ENCODE measurements at places on chromosomes 16 and 17.
A peak's percentile ranks its signal among the peaks of the same experiment; 100 is the strongest.

DNA sequence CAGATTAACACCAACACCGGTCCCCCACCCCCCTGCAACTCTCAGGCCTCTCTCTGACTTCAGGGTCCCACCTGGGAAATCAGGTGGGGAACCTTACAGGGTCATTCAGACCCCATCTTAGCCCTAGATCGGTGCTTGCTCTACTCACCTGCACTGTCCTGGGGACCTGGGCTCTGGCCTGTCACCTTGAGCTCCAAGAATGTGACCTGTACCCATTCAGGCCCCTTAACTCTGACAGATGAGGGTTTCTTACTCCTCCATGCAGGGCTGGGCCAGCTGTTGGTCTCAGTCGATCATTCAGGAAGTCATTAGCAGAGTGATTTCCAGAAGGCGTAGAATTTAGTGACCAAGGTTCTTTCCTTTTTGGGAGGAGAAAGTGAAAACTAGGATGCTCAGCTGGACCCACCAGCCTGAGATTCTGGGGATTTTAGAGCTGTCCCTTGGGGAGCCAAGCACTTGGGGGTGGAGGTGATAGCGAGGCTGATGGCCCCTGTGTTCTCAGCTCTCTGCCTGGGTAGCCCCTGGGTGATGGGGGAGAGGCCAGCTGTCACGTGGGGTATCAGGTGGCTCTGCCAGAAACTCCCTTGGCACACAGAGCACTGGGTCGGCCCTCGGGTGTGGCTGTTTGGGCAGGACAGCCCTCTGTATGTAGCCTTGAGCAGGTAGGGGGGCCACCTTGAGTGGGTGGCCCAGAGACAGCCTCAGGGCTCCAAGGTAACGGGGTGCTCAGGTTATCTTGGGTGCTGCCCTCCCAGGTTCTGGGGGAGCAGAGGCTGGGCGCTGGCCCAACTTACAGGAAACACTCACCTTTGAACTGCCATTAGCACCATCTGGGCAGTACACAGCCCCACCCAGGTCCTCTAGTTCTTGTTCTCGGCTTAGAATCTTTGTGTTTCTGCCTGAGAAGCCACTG lies 724 bp downstream of the MVP start:
- no peak for DNase-seq

- DNase-seq = no peak
Observed at GRCh38 chr17:55722016-55722736, 488 bp downstream of the TMEM100 start.

DNA sequence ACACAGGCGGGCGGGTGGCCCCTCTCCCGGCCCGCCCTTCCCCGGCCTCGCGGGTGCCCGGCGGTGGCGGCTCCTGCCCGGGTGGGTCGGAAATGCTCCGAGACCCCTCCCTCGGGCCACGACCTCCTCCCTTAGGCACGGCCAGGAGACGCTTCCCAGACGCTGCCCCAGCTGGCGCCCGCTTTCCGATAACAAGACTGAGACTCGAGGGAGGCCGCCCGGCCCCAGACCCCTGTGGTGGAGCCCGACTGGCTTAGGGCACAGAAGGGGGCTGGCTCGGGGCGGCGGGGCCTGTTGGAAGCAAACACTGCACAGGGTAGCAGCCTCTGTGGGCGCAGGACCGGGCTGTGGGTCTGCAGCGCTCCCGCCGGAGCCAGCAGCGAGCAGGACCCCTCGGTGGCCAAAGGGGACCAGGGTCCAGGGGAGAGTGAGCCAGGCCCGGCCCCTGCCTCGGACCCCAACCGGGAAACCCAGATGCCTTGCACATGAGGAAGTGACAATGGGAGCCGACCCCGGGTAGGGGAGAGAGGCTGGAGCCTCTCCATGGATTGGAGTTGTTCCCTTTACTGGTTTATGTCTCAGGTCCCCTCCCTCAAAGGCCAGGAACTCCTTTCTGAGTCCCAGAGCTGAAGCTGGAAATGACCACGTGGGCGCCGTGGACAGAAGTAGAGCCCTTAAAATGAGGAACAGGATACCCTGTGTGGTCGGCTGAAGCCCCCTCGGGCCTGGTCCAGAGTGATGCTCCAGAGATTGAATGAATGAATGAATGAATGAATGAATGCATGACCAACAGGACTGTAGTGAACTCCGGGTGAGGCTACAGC lies 19.8 kb upstream of the ADCY7 start:
- no peak for DNase-seq

DNA sequence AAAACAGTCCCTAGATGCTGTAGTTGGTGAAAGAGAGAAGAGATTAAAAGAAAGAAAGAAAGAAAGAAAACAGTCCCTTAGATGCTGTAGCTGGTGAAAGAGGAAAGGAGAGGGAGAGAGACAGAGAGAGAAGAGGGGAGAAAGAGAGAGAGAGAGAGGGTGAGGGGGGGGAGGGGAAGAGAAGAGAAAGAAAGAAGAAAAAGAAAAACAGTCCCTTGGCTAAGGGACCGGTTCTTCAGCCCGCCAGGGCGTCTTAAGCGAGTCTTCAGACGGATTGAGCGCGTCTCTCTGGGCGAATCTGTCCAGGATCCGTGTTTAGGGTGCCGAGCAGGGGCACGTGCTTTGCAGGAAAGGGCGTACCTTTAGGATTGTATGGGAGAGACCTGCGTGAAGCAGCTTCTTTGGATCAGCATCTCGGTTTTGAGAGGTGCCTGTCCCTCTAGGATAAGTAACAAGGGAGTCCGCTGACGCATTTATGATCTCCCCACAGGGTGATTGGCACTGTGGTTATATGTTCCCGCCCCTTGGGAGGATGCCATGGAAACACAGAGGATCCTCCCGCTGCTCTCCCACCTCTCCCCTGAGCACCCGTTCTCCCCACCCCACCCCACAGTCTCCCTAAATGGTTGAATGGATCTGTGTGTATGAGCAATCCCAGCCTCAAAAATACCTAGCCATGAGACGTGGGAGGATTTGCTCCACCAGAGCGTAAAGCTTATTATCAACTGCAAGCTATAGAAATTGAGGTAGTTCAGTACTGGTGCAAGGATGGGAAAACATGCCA lies 16.7 kb downstream of the GNGT2 start:
- peak; percentile 43 for DNase-seq

DNA sequence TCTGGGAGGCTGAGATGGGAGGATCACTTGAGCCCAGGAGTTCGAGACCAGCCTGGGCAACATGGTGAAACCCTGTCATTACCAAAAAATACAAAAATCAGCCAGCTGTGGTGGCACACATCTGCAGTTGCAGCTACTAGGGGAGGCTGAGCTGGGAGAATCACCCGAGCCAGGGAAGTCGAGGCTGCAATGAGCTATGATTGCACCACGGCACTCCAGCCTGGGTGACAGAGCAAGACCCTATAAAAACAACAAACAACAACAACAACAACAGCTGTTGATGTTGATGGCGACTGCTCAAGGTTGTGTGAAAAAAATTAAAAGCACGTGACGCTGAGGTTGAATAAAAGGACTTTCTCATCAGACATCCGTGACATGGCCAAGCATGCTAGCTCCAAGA lies 40.8 kb upstream of the CIBAR2 start:
- no peak for DNase-seq

GRCh38 chr16:1820096-1820945 lies 6.3 kb downstream of the HAGH start:
- no peak for DNase-seq

- DNase-seq = no peak
Observed at GRCh38 chr16:69094501-69094900, 11.0 kb upstream of the HAS3 start.

DNA sequence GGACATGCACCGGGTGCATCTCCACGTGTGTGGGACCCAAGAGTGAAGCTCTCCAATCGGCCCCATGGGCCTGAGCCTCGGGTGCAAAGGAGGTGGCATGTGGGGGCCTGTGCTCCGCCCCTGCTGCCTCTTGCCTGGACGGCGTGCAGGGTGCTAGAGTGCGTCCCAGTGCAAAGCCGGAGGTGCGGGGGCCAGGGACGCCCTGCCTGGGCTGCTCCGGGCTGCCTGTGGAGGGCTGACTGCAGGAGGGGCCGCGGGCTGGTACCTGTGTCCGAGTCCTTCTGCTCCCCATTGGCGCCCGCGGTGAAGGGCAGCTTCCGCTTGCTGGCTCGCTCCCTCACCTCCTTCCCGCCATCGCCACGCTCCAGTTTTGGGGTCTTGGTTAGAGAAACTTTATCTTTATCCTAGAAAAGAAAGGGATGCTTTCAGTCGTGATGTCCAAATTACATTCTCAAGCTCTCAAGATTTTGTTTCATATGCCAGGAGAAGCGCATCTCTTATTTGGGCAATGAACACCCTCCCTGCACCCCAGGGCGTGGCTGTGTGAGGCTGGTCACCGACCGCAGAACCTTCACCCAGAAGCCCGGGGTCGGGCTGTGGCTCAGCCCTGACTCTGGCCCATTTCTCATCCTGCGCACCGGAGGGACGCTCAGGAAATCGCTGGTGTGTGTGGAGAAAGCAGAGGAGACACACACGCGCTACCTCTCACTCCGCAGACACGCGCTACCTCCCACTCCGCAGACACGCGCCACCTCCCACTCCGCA lies 87.6 kb downstream of the ZNF778 start:
- no peak for DNase-seq

DNA sequence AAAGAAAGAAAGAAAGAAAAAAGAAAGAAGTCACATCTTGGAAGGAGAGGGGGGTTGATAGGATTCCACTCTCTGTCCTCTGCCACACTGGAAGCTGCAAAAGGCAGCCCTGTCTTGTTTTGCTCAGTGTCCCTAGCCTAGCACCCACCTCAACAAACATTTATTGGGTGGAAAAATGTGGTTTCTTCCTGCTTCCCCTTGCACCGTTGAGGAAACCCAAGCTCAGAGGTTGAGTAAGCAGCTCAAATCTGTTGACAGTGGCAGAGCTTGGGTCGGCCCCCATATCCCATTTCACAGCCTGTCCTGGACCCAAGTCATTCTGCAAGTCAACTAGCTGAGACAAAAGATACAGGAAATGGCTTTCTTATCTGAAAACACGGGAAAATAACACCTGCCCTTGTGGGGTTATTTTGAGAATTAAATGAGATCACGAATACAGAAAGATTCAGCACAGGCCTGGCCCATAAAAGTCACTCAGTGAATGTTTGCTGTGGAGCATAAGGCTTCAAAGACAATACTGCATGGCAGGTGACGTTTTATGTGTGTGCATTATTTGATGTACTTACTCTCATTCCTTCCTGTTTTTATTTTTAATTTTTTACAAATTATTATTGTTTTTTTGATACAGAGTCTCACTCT lies 63.6 kb downstream of the SCNN1B start:
- no peak for DNase-seq

- no peak for DNase-seq
Observed at GRCh38 chr16:84909476-84910085, 89.8 kb downstream of the CRISPLD2 start.

Data from NCI-H1436 (cell line).